ENCODE measurements at places on chromosomes 4 and X.

- DNase-seq, result no peak
Observed at GRCh38 chr4:3367866-3368265, 73.9 kb upstream of the HGFAC start.

GRCh38 chr4:1196421-1197183 is 24.2 kb upstream of the SPON2 start:
- no peak for DNase-seq

DNA sequence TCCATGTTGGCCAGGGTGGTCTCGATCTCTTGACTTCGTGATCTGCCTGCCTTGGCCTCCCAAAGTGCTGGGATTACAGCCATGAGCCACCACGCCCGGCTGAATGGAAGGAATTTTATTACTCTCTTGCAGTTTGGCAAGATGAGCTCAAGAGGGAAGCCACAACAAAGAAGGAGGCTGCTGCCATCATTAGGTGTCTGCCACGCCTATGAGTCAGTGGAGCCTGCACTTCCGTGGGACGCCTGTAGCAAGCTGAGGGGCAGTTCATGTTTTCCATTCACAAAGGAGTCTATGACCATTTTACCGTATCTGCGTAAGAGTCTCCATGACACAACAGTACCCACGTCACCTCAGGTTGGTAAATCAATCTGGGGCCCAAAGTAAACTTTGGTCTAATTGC is 51.2 kb upstream of the CHRNA9 start:
- no peak for DNase-seq

- DNase-seq, result peak; percentile 96
Observed at GRCh38 chr4:152679414-152680281, at the start of gene TMEM154. TMEM154 (minus strand) TSS chr4:152679997; CDS start chr4:152679933, 64 bp downstream.

GRCh38 chr4:153509724-153510123 is 43.6 kb downstream of the TMEM131L start:
- DNase-seq, result no peak

DNA sequence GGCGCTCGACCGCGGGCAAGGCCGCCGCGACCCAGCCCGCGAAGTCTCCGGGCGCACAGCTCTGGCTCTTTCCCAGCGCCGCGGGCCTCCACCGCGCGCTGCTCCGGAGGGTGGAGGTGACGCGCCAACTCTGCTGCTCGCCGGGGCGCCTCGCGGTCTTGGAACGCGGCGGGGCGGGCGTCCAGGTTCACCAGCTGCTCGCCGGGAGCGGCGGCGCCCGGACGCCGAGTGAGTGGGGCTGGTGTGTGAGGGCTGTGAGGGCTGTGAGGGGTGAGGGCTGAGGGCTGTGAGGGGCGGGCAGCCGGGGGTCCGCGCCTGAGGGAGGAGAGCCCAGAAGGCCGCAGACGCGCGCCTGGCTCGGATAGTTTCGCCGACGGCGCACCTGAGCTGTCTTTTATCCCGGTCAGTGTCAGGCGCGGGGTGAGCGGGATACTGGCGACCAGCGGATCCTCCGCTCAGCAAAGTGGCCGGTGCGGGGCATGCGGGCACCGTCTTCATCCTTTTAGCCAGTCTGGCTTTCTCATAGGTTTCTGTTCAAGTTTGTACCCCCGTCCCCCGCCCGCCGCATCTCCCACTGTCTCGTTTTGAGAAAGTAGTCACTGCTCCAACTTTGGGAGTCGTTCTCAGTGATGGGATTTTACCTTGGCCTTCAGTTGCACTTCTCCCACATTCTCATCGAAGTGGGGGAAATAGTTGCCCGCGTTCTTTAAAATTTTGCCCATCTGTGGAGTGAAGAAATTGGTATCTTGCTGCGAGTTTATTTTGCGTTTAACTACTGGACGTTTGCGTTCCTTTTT is 586 bp downstream of the HERC5 start:
- no peak for DNase-seq

GRCh38 chrX:78024349-78025059 is 55.1 kb upstream of the PGAM4 start:
- peak; percentile 14 for DNase-seq

GRCh38 chr4:68326141-68326540 is 23.7 kb downstream of the YTHDC1 start:
- no peak for DNase-seq

GRCh38 chr4:751676-752075 is 46.0 kb downstream of the PCGF3 start:
- no peak for DNase-seq

- DNase-seq, result no peak
Observed at GRCh38 chr4:11165052-11165451, 263.6 kb downstream of the HS3ST1 start.

DNA sequence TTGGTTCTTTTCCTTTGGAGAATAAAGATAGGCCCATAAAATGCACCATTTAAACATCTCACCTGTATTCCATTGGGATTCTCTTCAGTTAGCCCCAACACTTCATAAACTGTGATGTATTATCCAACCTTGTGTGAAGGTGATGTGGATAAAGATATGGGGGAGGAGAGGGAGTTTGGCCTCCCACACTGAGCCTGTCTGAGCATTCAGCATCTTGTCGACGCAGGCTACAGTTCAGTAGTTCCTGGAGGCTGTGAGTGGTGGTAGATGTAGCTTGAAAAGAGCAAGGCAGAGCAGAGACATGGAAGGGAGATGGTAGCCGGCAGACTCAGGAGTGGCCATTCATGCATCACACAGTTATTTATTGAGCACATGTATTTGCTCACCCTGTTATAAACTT is 292.4 kb upstream of the PITX2 start:
- DNase-seq, result no peak

- no peak for DNase-seq
Observed at GRCh38 chr4:90840828-90841227, 713.6 kb downstream of the CCSER1 start.

- peak; percentile 76 for DNase-seq
Observed at GRCh38 chr4:19993242-19993641, 258.5 kb upstream of the SLIT2 start.

- no peak for DNase-seq
Observed at GRCh38 chr4:188076169-188076568, 33.2 kb downstream of the TRIML2 start.

DNA sequence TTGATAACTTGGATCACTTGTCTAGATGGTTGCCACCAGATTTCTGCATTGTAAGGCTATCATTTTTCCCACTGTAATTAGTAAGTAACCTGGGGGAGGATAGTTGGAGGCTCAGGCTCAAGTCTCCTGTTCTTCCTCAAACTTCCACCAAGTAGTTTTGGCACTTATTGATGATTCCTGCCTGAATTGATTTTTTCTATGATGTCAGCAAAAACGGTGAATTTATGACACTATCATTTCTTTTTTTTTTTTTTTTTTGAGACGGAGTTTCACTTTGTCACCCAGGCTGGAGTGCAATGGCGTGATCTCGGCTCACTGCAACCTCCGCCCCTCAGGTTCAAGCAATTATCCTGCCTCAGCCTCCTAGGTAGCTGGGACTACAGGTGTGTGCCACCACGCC is 12.4 kb downstream of the TMSB4X start:
- no peak for DNase-seq

DNA sequence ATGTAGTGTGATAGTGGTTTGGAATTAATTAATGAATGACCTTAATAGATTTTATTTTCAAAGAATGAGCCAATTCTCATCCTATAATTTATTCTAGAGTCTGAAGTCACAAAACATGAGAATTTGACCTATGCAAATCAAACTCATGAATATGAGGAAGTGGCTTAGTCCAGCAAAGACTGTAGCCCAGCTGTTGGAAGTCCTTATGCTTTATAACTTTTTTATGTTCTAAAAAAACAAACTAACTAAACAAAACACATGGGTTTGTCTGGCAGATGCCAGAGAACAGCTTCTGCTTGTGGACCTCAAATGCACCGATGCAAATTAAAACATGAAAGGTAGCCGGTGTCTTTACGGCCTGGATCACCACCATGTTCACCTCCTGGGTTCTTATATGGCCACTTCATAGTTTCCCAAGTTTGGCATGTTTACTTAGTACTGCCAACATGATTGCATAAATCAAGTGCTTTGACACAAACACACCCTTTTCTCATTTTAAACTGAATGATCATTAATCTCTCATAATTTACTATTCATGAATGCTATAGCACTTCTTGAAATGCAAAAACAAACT is 277.4 kb downstream of the PAPSS1 start:
- DNase-seq, result no peak

DNA sequence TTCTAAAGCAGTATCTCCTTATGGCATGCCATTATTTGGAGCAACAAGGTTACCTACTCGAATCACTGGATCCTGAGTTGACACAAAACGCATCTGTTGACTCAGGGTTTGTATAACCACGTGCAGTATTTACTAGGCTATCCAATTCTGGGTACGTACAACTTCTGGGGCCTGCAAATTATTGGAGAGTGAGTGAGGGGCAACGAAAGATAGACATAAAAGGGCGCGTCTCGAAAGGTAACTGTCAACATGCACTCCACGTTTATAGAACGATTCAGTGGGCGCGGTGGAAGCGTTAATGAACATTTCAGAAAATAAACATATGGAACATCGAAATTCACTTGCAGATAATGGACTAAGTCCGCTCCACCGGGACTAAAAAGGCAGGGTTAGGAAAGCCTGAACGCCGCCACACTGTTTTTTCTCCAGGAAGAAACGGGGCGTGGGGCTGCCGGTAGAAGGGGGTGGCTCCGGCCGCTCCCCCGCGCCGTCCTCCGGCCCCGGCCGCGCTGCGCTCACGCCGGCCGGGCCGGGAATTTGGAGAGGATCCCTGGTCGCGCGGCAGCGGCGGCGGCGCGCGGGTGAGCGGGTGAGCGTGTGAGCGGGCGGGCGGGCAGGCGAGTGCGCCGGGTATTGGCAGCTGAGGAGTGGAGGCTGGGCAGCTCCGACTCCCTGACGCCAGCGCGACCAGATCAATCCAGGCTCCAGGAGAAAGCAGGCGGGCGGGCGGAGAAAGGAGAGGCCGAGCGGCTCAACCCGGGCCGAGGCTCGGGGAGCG is at the start of gene SMAD1:
SMAD1 (plus strand) TSS at position 690 of the 778 bp plus-strand sequence. CDS start 32,761 bp downstream, outside the sequence.
- peak; percentile 54 for DNase-seq

DNA sequence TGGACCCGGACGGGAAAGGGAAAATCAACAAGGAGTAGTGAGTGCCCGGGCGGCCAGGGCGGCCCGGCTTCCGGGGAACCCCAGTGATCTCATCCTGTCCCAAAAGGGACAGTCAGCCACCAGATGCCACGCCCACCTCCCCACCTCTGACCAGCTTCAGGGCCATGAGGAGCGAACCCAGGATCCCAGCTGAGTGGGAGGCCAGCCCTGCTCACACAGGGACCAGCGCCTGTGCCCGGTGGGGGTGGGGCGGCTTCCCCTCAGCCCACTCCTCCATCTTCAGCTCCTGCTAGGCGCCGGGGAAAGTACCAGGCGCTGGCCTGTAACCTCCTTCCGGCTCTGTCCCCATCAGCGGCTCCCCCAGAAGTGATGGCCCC is 6.2 kb downstream of the MYL5 start:
- DNase-seq, result no peak

DNA sequence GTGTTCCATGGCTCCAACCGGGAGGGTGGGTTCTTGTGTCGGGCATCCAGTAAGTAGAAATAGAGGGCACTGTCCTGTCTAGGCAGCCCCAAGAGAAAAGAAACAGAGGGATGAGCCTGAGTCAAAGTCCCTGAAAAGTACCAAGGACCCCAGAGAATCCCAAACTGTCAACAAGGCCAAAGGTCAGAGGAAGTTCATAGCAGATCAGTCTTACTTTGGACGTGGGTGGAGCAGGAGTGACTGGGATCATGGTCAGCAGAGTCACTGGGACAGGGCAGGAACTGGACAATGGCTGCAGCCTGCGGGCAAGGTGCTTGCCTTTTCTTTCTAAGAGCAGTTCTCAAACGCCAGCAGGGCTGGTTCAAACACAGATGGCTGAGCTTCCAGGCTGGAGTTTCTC is 17.3 kb downstream of the F11 start:
- DNase-seq, result no peak

DNA sequence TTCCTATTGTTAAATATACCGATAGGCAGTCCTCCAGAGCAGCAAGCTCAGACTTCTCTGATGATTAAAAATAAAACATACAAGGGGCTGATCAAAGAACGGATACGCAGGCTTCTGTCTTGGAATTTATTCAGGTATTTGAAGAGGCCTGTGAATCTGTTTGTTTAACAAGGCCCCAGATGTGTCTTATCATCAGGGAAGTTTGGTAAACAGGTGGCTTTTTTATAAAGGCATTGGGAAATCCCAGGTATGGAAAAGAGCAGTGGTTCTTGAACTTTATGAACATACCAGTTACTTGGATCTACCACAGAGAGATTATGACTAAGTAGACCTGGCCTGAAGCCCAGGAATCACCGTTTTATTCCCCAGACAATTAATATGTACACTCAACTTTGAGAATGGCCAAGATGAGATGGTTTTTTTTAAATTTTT is 47.9 kb downstream of the SOWAHB start:
- DNase-seq, result no peak

DNA sequence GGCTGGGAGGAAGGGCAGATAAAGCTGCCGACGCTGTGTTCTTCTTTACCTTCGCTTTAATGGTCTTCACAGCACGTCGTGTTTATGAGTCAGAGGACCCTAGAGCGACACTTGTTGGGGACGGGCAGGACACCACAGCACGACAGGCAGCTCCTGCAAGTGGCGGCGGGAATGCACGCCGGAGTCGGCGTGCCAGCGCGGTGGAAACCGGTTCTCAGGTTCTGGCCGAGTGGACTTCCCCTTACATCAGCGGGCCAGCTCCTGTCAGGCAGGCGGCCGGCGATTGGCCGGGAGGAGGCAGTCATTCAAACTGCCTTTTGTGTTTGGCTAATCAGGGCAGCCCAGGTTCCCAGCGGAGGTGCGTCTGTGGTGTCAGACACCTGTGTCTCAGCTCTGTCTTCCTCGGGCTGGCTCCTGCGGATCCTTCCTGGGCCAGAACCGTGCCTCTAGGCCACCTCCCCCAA is 150.9 kb downstream of the SHROOM3 start:
- no peak for DNase-seq

DNA sequence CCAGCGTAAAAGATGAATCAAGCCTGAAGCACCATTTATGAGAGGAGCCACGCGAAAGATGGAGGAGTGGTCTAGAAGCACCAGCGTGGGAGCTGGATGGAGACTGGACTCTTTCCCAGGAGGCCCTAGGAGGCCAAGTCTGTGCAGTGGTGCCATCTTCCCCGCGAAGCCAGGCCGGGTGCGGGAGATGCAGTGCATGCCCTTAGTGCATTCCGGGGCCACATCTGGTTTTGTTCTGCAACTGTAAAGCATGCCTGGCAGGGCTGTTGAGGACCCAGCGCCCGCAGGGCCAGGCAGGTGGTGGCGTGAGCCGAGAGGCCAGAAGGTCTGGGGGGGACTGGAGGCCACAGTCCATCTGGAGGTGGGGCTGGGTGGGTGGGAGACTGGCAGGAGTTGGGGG is 78.6 kb upstream of the ADRA2C start:
- DNase-seq, result no peak

DNA sequence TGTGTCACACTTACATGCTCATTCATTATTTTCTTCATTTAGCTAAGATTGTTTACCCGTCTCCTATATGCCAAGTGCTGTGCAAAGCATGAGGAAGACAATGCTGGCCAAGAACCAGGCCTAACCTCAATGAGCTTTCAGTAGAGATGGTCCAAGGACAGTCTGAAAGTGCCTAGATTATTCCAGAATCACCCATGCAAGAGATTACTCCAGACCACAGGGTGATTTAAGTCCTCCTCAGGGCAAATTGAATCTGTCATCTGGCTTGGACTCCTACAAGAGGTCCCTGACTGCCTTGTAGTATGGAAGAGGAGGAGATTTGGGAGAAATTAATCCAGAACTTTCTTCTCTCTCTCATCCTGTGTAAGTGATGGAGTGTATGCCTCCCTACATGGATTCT is 99.4 kb upstream of the NDP start:
- no peak for DNase-seq

- DNase-seq, result no peak
Observed at GRCh38 chrX:39718981-39719380, 378.8 kb downstream of the BCOR start.

GRCh38 chr4:27100713-27101112 is 240.1 kb downstream of the STIM2 start:
- no peak for DNase-seq

- DNase-seq, result no peak
Observed at GRCh38 chr4:58962424-58962823, 1852.2 kb upstream of the IGFBP7 start.

Measured in AML-193 (cell line).